ENCODE measurements at places on chromosomes 5 and 9.
A peak's percentile ranks its signal among the peaks of the same experiment; 100 is the strongest.

GRCh38 chr9:30010691-30011090, 2373.8 kb upstream of the ACO1 start:
- DNase-seq = no peak

DNA sequence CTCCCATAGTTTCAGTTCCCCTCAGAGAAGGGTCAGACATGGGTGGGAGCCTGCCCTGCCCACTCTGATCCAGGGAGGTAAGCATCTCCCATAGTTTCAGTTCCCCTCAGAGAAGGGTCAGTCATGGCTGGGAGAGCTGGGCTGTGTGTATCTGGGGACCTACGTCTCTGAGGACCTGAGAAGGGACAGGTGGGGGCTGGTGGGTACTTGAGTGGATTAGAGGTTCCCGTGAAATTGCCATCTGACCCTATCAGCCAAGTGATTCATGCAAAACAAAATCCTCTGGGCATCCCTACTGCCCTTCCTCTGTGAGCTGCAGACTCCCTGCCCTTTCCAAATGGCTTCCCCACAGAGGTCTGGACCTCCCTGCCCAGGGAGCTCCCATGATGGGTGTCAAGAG, 3.9 kb downstream of the ENHO start:
- no peak for DNase-seq

DNA sequence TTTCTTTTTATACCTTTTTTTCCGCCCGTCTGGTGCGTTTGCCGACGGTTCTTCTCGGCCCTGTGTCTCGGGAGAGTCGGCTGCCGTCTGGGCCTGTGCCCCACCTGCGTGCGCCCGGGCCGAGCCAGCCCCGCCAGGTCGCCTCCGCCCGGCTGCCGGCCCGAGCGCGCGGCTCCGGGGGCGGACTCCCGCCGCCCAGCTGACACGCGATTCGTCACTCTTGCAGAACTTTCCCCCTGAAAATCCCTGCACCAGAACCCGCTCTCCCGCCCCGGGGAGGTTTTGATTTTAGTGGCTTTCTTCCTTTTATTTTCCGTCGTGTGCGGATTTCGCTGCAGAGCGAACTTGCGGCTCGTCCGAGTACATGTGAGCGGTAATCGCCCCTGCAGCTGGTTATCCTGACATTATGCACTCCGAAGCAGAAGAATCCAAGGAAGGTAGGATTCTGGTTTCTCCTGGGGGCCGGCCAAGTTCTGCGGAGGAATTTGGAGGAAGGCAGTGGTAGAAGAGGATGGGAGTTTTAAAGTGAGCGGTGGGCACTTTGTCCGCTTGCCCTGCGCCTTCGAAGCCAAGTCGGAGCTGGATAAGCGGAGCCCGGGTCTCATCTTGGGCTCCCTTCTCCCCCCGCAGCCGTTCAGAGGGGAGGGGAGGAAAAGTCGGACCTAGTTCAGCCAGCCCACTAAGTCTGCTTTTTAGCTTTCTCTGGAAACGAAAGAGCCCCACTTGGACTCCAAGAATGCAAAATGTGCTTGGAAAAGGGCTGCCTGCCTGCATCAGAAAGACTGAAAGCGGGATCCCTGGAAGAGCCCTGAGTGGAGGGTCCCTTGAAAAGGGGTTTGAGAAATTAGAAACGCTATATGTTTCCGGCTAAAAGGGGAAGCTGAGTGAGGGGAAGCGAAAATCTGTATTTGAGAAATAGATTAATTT, at the start of gene TNFAIP8:
Gene TNFAIP8 (plus strand): TSS at position 335 of the 927 bp plus-strand sequence. CDS start 72 bp downstream, at position 407.
- no peak for DNase-seq

DNA sequence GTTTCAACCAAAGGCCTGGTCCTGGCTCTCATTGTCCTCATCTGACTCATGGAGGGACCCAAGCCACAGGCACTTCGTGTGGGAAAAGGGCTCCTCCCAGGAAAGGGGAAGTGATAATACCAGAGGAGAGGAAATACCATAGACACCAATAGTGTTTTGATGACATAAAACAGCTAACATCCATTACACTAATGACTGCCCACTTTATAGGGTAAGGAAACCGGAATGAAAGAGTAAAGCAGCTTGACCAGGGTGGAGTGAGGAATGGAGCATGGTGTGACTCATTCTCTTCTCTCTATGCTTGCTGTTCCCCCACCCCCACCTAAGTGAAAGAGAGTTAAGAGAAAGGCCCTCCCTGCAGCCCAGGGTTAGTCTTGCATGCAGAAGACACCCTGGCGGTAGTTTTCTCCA, 67.4 kb upstream of the HRH2 start:
- no peak for DNase-seq

- DNase-seq = no peak
Observed at GRCh38 chr5:107824821-107825220, 154.1 kb upstream of the EFNA5 start.

- DNase-seq = no peak
Observed at GRCh38 chr9:65437724-65438123, 152.7 kb upstream of the FOXD4L5 start.

DNA sequence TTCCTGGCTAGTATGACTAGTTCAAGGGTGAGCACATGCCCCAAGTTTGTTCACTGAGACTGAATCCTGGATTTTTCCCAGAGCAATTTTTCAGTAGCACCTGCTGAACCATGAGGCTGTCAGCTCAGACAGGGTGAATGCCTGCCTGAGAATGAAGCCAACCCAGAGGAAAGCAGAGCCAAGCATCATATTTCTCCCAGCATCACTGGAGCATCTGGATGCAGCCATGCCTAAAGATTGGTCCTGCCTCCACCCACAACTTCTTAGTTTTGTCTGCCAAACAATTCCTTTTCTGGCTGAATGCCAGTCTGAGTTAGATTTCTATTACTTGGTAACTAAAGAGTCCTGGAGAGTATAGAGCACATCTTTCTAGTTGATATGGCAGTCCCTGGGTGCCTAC, 343.6 kb downstream of the CSNK1G3 start:
- no peak for DNase-seq

DNA sequence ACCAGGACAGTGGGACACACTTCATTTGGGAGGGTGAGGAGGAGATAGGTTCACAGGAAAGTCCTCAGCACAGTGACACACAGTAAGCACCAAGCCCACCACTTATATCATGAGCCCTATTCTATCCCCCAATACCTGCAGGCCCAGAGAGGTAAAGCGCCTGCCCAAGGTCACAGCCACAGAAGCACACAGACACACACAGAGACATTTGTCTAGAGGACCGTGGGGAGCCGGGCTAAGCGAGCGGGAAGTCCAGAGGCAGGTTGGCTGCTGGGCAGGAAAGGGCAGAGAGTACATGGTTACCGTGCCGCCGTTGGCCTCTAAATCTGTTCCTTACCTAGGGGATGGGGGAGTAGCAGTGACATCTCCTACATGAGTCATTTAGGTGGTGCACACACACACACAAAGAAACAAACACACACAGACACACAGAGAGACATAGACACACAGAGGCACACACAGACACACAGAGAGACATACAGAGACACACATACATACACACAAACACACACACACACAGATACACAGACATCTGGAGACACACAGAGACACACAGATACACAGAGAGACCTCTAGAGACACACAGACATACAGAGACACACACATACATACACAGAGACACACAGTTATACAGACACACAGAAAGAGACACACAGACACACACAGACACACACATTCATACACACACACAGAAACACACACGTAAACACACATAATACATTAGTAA, 15.9 kb upstream of the DUSP1 start:
- no peak for DNase-seq

GRCh38 chr9:91842358-91843049, 107.5 kb downstream of the ROR2 start:
- no peak for DNase-seq

DNA sequence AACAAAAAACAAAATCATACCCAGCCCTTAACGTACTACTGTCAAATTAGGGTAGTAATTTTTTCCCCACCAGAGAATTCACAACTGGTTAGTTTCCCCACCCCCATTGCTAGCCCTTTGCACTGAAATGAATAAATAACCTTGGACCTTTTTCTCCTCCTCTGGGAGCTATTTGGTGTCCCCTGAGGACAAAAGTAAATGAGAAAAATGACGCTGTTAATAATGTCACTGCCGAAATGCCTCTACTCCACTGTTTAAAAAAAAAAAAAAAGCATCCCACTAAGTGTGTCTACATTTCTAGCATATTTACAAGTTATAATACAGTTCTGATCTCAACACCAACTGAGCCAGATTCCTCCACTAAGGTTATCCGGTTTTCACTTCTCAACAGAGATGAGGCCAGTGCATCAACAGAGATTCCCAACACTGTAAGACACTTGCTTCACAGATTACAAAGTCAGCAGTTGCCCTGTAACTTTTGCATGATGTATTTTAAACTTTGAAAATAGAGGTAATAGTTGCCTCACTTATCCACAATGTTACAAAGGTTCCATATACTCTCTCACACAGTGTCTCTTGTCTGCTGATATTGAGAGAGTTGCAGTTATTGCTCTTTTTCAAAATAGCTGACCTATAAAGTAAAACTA, 5.1 kb upstream of the NFIB start:
- no peak for DNase-seq

DNA sequence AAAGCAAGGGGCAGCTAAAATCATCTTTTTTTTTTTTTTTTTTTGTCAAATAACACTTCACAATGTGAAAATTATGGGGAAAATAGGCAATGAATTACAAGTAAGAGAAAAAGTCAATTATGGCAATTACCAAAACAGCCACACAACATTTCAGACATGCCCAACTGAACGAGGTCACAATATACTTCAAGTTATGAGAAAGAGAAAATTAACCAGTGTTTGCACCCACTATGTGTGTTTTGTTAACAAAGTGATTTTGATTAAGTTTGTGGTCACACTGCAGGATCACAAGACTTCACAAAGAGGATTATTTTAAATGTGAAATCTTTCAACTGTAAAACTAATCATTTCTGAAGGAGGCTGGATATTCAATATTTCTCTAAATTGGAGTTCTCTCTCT, 1032.8 kb upstream of the DMAC1 start:
- no peak for DNase-seq

DNA sequence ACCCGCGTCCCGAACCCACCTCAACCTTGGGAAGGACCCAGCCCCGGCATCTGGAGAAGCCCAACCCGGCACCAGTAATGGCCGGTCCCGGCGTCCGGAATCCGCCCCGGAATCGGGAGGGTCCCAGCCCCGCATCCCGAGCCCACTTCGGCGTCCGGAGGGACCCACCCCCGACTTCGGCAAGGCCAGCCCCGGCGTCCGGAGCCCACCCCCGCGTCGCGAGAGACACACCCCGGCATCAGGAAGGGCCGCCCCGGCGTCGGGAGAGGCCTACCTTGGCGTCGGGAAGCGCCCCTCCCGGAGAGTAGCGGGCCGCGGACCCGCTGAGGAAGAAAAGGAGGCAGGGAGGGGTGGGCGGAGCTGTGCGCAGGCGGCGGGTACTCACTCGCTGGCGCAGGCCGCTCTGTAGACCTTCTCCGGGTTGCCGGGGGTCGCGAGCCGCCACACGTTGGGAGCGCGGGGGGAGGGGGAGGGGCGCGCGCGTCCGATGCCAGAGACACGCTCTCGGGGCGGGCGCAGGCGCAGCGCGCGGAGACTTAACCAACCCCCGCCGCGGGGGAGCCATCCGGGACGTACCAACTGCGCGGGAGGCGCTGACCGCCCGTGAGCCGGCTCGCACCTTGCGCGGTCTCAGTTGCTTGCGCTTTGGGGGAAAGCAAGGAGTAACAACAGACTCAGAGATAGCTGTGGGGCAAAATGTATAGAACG, at the start of gene UIMC1:
Gene UIMC1 (minus strand): TSS at position 515 of the 708 bp plus-strand sequence. CDS start 24,164 bp downstream, outside the sequence.
- DNase-seq = peak; percentile 73

- no peak for DNase-seq
Observed at GRCh38 chr5:132052520-132052919, 7.9 kb upstream of the IL3 start.

DNA sequence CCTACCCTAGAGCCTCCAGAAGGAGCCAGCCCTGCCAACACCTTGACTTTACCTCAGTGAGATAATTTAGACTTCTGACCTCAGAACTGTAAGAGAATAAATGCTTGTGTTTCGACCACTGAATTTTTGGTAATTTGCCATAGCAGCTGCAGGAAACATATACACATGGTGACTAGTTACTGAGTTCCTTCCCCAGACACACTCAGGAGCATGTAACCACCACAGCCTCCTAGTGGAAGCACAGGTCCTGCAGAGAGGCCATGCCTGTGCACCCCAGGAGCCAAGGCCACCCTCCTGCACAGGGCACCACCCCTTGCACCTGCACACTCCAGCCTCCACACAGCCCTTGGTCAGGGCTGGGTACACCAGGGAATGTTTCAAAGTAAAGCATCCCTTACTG, 7.6 kb upstream of the CAMSAP1 start:
- DNase-seq = no peak

DNA sequence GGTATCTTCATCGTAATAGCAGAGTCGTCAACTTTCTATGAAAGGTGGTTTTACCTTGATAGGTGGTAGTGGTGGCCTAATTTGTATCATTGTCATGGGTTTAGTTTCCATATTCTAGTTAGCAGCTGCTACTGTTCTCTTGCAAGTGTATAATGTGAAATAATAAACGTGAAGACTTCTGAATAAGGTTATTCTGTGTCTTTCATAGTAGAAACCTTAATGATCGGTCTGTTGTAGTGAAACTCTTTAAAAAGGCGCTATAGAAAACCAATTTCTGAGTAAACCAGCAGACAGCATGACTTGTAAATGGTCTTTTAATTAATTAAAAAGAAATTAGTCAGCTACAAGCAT, 1.6 kb downstream of the SET start:
- no peak for DNase-seq

GRCh38 chr5:112219000-112219399, 200.1 kb downstream of the EPB41L4A start:
- DNase-seq = no peak

DNA sequence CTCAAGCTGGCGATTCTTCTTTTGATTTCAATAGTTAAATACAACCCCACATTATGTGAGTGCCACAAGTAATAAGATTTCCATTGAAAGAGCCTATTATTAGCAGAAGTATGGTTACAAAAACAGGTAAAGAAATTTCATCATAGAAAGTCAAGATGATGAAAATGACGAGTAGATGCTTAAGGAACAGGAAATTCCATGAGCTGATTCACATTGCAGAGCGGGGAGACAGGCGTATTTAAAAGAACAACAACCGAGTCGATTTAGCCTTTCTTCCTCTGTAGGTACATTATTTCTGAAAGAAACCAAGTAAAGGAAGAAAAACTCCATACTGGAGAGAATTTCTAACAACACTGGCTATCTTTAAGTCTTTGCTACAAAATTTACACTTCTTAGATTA, 310.4 kb downstream of the SLF1 start:
- DNase-seq = no peak

DNA sequence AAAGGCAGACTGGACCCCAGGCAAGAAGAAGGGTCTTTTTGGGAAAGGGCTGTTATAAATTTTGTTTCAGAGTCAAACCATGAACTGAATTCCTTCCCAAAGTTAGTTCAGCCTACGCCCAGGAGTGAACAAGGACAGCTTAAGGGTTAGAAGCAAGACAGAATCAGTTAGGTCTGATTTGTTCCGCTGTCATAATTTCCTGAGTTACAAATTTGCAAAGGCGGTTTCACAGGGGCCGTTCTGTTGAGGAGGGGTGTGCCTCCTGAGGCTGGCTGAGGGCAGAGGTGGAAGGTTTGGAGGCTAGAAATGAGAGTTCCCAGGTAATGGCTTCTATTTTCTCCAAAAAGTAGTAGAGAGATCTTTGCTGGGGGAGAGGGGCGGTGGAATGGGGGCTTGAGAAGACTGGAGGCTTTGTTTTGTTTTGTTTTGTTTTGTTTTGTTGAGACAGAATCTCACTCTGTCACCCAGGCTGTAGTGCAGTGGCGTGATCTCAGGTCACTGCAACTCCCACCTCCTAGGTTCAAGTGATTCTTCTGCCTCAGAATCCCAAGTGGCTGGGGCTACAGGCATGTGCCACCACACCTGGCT, 4.1 kb upstream of the CERCAM start:
- DNase-seq = no peak

GRCh38 chr9:4553951-4554381, 63.7 kb downstream of the SLC1A1 start:
- no peak for DNase-seq

GRCh38 chr9:94159069-94159939, 75.0 kb downstream of the PTPDC1 start:
- DNase-seq = no peak

All from stimulated activated CD4-positive, alpha-beta T cell treated with anti-CD3 and anti-CD28 coated beads, TNF-alpha, amount 100 ng/mL, for 1 hour (primary cell).